ENCODE measurements at places on chromosomes 13 and 19. TPM values are rescaled to one million over a fixed set of nuclear protein-coding genes. Genes with fewer than 3 reads are reported as not detected.

EPSTI1 gene
- total RNA-seq: 26.2 TPM

KLK15 gene
- total RNA-seq: not detected

ZNF493 gene
- total RNA-seq: 3.2 TPM

CALR3 gene
- not detected for total RNA-seq

JSRP1 gene
- total RNA-seq: not detected

DNA sequence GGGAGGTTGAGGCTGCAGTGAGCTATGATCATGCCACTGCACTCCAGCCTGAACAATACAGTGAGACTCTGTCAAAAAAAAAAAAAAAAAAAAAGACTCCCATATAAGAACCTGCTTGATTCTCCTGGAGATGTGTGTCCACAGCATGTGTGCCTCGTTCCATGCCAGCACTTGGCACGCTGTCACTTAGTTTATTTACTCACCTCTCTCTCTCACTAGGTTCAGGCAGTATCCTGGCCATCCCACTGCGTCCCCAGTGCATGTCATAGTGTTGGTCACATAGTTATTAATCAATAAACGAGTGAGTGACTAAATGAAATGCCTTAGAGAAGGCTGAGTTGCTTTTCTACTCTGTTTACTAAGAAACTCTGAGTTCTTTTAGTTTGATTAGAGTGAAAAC, 79.1 kb upstream of the GPR12 start:
- DNase-seq: no peak

- peak; percentile 94 for DNase-seq
Observed at GRCh38 chr13:33472446-33472845, 186.9 kb upstream of the STARD13 start.

- DNase-seq: no peak
Observed at GRCh38 chr19:28292822-28293500, 920.0 kb downstream of the UQCRFS1 start.

DNA sequence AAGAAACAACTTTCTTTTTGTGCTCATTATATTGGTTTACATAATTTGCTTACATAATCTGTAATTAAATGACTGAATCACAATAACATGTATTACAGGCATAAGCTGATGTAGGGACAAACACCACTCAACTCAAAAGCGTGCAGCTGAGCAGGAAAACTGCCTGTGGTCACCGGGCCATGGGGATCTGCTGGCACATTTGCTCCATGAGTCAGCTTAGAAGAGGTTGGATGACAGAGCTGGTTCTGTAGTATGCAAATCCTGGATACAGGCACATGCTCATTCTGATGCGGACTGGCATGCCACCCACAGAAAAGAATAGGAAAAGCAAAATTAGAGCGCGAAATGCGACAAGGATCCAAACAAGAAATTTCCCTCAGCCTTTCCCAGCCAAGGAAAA, 128.6 kb downstream of the USP12 start:
- DNase-seq: peak; percentile 70

DNA sequence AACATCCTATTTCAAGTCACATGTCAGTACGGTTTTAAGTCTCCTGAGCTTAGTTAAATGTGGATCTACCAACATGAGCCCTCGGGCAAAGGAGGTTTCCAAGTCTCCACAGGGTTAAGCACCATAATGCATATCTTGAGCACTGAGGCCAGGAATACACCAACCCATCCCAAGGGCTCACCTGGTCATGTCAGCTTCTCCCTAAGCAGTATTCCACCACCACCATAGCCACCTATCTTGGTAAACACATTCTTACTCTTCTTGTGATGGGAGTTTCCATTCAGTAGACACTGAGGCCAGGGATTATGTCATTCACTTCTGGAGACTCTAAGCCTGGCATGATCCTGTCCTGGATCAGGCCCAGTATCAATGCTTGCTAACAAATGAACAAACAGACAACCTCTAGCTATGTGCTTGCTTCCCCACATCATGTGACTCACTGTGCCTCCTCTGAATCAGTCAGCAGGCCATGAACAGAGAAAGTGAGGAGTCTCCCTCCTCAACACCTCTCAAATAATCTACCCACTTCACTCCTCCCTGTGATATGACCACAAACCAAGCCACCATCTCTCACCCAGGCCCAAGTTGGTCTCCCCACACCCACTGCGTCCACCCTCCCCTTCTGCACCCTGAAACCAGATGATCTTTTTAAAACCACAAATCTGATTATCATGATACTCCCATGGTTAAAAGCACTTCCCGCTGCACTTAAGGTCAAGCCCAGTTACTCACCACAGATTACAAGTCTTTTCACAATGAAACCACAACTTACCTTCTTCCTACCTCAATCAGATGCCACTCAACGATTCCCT, 5.8 kb downstream of the PEG3 start:
- no peak for DNase-seq

DNA sequence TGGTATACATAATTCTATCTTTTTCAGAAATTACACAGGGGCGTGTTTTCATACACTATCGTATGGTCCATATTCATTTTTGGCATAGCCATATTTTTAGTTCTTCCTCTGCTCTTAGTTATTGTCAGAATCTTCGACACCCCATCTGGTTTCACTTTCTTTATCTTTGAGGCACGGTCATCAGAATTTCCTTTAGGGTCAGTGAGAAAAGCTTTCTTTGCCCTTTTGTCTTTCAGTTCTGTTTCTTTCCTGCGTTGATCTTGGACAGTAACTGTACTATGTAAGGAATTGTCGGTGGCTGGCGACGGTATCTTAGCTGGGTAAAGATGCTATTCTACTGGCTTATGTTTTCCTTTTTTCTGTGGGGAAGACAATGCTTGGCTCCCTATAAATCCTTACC, 10.6 kb upstream of the KIR2DL4 start:
- no peak for DNase-seq

Data from foreskin keratinocyte (primary cell).